Activated CD4-positive, alpha-beta T cell treated with anti-CD3 and anti-CD28 coated beads, Interleukin-2, amount 10 ng/mL, durations not matched to agents 24 days and 14 days (primary cell): ENCODE measurements at places on chromosomes 11 and 22. TPM values are rescaled to one million over a fixed set of nuclear protein-coding genes. Genes with fewer than 3 reads are reported as not detected.
A peak's percentile ranks its signal among the peaks of the same experiment; 100 is the strongest.

Gene SOX10
- total RNA-seq: not detected in 2 replicates

Gene LRRC56
- 2.1 and 2.3 TPM in 2 replicates for total RNA-seq

Gene CAVIN3
- total RNA-seq: 35.7 and 36.0 TPM in 2 replicates

- no peak for DNase-seq
Measured at GRCh38 chr22:48772286-48772907, 1055.3 kb downstream of the BRD1 start.

DNA sequence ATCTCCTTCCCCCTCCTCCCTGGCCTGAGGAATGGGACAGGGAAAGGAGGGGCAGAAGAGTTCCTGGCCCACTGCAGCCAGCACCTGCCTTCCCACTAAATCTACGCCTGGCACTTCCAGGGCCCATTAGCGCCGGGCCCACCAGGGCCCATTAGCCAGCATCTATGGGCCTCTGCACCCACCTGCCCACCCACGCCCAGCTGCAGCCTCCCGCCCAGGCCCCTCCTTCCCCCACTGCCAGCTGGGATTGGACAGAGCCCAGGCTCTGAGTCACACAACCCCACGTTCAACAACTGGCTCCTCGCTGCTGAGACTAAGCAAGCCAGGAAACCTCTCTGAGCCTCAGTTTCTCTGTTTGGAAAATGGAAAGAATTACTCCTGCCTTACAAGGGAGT lies 48.7 kb downstream of the CYTH4 start:
- no peak for DNase-seq

GRCh38 chr11:106828576-106828975 lies 189.7 kb downstream of the GUCY1A2 start:
- DNase-seq: no peak

DNA sequence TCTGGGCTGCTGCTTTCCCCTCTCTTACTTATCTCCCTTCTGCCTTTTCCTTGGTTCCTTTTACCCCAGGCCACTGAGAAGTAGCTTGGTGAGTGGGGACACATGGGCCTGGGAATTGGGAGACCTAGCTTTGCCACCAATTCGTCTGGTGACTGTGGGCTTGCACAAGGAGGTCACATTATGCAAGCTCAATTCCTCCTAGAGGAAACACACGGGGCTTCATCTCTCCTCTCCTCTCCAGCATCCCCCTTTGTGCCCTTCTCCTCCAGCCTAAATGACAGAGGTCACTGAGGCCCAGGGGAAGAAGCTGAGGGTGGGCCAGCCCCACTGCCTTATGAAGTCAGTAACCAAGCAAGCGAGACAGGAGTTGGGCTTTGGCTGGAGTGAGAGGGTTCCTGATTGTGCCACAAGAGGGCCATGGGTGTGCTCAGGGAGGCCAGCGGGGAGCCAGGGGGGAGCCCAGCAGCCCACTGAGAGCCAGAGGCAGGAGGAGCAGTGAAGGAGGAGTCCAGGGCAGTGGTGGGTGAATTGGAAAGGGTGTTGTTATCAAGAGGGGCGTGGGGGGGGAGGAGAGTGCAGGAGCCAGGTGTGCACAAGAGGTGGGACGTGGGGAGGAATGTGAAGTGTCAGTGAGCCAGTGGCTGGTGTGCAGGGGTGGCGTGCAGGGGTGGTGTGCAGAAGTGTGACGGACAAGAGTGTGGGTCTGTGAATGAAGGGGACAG lies 2.0 kb downstream of the CLCF1 start:
- DNase-seq: peak; percentile 75

- DNase-seq: no peak
Measured at GRCh38 chr11:74265256-74265655, 46.2 kb downstream of the P4HA3 start.

DNA sequence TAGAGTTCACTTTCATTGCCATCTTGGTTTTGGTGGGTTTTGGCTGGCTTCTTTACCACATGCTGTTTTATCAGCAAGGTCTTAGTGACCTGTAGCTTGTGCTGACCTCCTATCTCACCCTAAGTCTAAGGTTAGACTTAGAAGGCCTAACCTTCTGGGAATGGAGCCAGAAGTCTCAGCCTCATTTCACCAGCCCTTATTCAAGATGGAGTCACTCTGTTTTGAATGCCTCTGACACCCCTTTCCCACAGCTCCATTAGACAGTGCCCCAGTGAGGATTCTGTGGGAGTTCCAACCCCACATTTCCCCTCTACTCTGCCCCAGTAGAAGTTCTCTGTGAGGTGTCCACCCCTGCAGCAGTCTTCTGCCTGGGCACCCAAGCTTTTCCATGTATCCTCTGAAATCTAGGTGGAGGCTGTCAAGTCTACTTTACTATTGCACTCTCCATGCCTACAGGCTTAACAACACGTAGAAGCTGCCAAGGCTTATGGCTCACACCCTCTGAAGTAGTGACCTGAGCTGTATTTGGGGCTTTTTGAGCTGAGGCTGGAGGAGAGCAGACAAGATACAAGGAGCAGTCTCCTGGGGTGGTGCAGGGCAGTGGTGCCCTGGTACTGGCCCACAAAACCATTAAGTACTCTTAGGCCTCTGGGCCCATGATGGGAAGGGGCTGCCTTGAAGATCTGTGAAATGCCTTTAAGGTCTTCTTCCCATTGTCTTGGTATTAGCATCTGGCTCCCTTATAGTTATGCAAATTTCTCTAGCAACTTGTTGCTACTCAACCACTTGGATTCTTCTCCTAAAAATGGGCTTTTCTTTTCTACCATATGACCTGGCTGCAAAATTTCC lies 65.9 kb upstream of the SC5D start:
- DNase-seq: no peak
